ENCODE measurements at places on chromosomes 6 and 20.
A peak's percentile ranks its signal among the peaks of the same experiment; 100 is the strongest.

GRCh38 chr6:127481111-127481510 lies 21.9 kb upstream of the KIAA0408 start:
- DNase-seq, result no peak

DNA sequence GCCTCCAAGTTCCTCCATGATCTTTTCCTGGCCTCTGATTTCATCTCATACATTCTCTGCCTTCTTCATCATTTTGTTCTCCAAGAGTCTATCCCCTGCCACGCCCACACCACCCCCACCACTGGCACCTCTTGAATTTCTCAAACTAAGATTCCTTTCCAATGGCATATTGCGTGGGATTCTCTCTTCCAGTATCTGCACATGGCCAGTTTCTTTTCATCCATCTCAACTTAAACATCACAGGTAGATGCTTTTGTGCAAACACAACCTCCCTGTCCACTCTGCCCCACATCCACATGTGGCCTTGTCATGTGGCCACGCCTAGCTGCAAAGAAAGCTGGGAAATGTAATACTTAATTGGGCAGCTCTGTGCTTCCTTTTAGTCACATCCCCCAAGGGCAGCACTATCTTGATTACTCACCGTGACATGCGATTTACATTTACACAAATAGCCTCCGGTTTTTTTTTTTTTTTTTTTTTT lies 33.4 kb upstream of the ZMYND8 start:
- peak; percentile 100 for DNase-seq

- DNase-seq, result no peak
Observed at GRCh38 chr6:133046576-133046975, 194.6 kb upstream of the EYA4 start.

GRCh38 chr6:11589261-11589660 lies 51.7 kb downstream of the TMEM170B start:
- no peak for DNase-seq

Data from A549 (cell line).